Subcutaneous preadipocyte (primary cell): ENCODE measurements at places on chromosomes 6 and 20. TPM values are rescaled to one million over a fixed set of nuclear protein-coding genes. Genes with fewer than 3 reads are reported as not detected.

ULBP2 gene
- total RNA-seq, result 1.5 and 2.2 TPM in 2 replicates

PTCRA gene
- total RNA-seq, result not detected in 2 replicates

C4B gene
- total RNA-seq, result 1.4 and 1.5 TPM in 2 replicates

KIAA1586 gene
- total RNA-seq, result 15.1 and 19.0 TPM in 2 replicates

ARFGEF3 gene
- total RNA-seq, result under 0.01 and 0.20 TPM in 2 replicates

CCHCR1 gene
- total RNA-seq, result 11.4 and 18.0 TPM in 2 replicates

TP53TG5 gene
- not detected in 2 replicates for total RNA-seq

PCMTD2 gene
- total RNA-seq, result 33.0 and 47.0 TPM in 2 replicates

MOCS3 gene
- 10.3 and 11.3 TPM in 2 replicates for total RNA-seq

KCNG1 gene
- 4.8 and 5.5 TPM in 2 replicates for total RNA-seq

OPN5 gene
- not detected in 2 replicates for total RNA-seq

POM121L2 gene
- not detected in 2 replicates for total RNA-seq

FAM209B gene
- not detected in 2 replicates for total RNA-seq

FAM83C gene
- total RNA-seq, result not detected in 2 replicates

TOP1 gene
- total RNA-seq, result 11.0 and 19.2 TPM in 2 replicates

HAO1 gene
- total RNA-seq, result not detected in 2 replicates

FAM217B gene
- 2.6 and 4.3 TPM in 2 replicates for total RNA-seq

CPNE5 gene
- not detected in 2 replicates for total RNA-seq

SLC22A7 gene
- total RNA-seq, result not detected in 2 replicates

SAMD10 gene
- 0.37 and 1.8 TPM in 2 replicates for total RNA-seq

TSPO2 gene
- not detected in 2 replicates for total RNA-seq

C6orf52 gene
- total RNA-seq, result 0.59 and 1.1 TPM in 2 replicates

TRIM31 gene
- total RNA-seq, result not detected in 2 replicates
